ENCODE measurements at places on chromosomes 2 and 18. TPM values are rescaled to one million over a fixed set of nuclear protein-coding genes. Genes with fewer than 3 reads are reported as not detected.
A peak's percentile ranks its signal among the peaks of the same experiment; 100 is the strongest.

GRCh38 chr2:45323344-45323743 lies 287.7 kb downstream of the SRBD1 start:
- DNase-seq = no peak

DNA sequence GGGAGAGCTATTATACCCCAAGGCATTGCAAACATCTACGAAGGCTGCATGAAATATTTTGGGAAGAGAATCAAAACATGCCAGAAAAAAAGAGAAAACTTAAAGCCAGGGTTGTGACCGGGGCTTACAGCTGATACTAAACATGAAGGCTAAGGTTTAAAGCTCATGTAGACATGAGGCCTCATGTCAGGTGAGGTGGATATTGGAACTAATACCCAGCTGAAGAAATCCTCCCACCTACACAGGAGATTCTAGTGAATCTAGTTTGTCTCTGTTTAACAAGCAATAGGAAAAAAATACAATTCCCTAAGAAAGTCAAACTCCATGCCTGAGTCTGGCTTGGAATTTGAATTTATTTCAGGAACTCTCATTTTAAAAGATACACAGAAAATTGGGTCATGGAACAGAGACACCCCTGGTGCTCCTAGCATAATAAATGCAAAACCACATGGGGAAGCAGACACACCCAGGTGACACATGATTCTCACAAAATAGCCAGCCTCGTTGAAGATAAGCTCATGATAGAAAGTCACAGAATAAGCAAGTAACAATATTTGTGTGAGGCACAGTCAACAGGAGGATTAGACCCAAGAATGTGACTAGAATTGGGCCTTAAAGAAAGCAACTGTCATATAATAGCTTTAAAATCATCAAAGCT lies 42.2 kb downstream of the UPP2 start:
- no peak for DNase-seq

DNA sequence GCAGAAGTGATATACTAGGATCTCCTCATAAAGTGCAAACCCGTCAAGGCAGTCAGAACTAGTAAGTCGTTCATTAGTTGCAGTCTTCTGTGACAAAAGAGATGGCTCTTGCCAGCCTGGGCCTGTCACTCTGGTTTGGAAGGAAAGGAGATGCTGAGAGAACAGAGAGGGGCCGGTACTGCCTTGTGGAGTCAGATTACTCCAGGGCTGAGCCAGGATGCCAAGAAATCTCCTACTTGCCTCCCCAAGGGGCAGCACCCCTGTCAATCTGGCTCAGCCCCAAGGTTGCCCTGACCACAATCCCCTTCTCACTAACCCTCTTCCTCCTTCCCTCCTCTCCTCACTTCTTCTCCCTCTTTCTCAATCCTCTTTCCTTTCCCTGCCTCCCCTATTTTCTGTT lies 62.9 kb upstream of the ASPRV1 start:
- no peak for DNase-seq

GRCh38 chr2:72028996-72029395 lies 118.7 kb downstream of the CYP26B1 start:
- DNase-seq = no peak

DNA sequence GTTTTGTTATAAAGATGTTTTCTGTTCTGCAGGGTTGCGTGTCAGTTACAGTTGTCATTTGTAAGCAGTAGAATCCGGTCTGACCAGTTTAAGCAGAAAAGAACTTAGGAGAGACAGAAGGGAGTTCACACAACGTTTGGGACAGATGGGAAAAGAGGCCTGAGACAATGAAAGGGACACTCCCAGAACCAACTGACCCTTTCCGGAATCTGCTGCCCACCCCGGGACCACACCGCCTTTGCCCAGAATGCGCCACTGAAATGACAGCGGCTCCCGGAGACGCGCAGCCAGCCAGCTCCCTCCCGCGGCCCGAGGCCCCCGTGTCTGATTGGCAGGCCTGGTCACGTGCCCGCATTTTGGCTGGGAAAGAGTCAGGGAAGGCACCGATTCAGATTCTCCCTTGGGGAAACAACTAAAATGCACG lies 244.6 kb downstream of the BCL2 start:
- DNase-seq = peak; percentile 70

GRCh38 chr2:37615804-37616676 lies 55.4 kb downstream of the CDC42EP3 start:
- no peak for DNase-seq

- DNase-seq = no peak
Measured at GRCh38 chr2:103176294-103176915, 414.6 kb downstream of the TMEM182 start.

DNA sequence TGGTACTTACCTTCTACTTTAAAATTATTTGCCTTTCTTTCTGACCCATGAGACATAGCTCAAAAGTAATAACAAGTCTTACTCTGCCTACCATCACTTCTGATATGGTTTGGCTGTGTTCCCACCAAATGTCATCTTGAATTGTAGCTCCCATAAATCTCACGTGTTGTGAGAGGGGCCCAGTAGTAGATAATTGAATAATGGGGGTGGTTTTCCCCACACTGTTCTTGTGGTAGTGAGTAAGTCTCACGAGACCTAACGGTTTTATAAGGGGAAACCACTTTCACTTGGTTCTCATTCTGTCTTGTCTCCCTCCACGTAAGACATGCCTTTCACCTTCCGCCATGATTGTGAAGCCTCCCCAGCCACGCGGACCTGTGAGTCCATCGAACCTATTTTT lies 47.5 kb downstream of the GALNT3 start:
- DNase-seq = no peak

DNA sequence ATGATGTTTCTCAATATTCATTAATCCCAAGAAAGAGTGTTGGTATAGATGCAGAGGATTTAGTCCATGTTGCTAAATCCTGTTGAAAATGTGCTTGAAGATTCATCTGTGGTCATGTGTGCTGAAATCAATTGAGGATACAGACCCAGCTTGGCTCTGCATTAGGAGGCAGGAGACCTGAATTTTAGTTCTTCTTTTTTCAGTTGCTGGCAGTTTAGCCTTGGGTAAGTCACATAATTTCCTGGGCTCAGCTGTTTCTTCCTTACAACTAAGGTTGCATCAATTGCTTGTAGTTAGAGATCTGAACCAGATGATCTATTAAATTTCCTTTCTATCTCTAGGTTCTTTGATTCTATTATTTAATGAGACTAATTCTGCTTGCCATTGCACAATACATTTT lies 54.4 kb downstream of the SETBP1 start:
- no peak for DNase-seq

DNA sequence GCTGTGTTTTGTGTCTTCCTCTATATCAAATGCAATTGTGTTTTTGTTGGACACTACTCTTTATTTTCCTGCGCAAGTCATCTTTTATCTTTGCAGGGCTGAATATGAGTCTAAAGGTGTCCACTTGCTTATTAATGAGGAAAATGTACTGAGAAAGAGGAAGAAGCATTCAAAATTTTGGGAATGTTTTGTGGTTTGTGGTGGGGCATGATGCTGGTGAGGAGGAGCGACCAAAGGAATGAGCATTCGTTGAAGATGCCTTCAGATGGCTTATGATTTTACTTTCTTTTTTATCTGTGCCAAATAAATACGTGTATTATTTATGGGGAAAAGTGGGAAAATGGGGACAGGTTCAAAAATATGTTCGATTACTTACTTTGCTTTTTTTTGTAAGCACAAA lies 63.9 kb upstream of the SMIM21 start:
- DNase-seq = no peak

Gene ELOA2
- not detected for total RNA-seq

DNA sequence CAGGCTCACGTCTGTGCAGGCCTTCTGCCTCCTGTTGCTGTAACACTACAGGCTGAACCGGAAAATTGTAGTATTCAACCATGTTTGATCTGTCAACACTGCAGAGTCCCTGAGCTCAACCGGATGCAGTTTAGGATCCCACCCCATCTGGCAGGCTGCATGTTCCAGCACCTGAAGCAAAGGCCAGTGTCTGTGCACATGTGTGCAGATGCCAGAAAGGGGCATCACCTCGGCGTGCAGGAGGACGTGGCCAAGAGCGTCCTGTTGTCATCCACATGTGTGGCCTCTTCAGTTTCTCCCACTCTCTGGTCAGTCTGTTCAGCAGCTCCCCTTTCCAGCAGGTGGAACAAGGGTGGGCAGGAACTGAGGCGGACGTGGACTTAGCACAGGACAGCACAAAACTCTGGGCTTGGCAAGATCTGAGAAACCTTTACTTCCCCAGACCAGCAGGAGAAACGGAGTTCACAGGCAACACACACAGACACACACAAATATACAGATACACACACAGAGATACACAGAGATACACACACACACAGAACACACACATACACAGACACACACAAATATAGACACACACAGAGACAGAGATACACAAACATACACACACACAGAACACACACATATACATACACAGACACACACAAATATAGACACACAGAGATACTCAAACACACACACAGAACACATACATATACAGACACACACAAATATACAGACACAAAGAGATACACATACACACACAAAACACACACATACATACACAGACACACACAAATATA lies 111.3 kb downstream of the NDUFA10 start:
- DNase-seq = no peak

DNA sequence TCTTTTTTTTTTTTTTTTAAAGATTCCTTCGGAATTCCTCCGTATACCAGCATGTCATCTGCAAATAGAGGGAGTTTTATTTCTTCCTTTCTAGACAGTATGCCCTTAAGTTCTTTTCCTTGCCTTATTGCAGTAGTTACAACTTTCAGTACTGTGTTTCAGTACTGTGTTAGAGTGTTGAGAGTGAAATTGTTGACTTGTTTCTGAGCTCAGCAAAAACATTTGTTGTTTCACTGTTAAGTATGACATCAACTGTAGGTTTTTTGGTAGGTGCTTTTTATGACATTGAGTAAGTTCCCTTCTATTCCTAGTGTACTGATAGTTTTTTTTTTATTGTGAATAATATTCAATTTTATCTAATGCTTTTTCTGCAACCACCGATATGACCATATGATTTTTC lies 43.9 kb downstream of the ACVR2A start:
- DNase-seq = no peak

Gene ANKRD36
- 6.2 TPM for total RNA-seq

- peak; percentile 4 for DNase-seq
Measured at GRCh38 chr18:67463829-67464228, 52.7 kb downstream of the DSEL start.

Gene KATNAL2
- not detected for total RNA-seq

DNA sequence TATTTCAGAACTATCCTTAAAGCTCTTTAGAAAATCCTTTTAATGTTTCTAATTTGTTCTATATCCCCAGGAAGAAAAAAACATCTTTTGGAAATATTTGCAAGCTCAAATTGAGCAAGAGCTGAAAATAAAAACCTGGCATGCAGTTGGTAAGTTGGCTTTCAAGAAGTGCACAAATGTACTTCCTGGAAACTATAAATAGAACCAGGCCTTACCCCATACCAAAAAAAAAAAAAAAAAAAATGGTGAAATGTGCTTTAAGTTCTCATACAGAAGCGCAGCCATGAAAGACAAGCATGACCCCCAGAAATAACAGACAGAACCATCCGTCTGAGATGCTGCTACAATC lies 178.5 kb downstream of the HDAC4 start:
- DNase-seq = no peak

Gene TMEM200C
- total RNA-seq = not detected

Gene CRYGD
- not detected for total RNA-seq

DNA sequence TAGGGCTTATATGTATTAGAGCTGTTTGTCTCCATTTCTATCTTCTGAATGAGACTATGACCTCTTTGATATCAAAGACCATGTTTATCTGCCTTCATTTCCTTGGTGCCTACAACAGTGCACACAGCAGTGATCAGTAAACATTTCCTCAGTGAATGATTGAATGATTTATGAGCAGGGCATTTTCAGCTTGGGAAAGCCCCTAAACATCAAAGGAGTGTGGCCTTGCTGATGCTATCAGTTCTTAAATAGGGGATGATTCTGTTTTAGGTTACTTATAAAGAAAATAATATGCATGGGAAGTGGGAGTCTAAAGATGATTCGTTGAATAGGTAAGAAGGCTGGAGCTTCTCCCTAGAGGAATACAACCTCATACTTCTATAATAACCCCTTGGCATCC lies 425.3 kb downstream of the ZNF521 start:
- no peak for DNase-seq

Data from HT-29 (cell line).